Left renal pelvis (tissue), 4 donors: ENCODE measurements at places on chromosomes 4 and X. TPM values are rescaled to one million over a fixed set of nuclear protein-coding genes. Genes with fewer than 3 reads are reported as not detected.
A peak's percentile ranks its signal among the peaks of the same experiment; 100 is the strongest.

GRCh38 chrX:40484408-40485091, 96.2 kb upstream of the ATP6AP2 start:
- no peak for DNase-seq

The SUPT20HL1 gene
- not detected for polyA plus RNA-seq

DNA sequence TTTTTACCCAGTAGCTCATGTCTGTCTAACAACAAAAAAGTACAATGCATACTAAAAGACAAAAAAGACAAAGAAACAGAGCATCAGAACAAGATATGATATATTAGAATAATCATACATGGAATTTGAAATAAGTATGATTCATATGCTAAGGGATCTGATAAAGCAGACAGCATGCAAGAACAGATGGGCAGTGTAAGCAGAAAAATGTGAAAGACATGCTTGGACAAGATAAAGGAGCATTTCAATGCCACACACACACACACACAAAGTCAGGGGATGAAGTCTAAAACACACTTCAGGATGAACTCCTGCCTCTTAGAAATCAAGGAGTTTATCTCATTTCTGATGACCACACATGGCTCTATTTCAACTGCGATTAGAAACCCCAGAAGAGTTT, 649.6 kb upstream of the NDST4 start:
- DNase-seq: no peak

DNA sequence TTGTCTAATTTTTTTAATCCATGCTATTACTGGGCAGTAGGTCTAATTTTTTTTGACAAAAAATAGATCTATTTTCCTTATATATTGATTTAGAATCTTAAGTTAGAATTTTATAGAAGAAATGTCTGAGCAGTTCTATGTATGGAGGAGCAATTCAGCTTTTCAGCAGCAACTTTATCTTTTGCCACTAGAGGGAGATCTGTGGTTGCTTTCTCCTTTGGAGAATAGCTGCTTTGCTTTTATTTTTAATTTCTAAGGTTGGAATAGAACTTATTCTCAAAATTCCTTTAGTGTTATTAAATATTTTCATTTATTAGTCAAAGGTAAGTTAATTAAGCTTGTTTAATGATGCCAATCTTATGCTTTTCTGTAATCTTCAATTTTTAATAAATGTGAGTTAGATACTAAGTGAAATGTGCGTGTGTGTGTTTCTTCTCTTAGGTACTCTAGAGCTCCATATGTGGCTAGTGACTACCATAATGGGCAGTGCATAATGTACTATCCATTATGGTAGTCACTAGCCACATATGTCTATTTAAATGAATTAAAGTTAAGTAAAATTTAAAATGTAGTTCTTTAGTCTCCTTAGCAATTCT, 29.3 kb downstream of the FAM199X start:
- DNase-seq: no peak

GRCh38 chrX:134664202-134664601, 5.9 kb upstream of the PLAC1 start:
- DNase-seq: no peak

GRCh38 chrX:74178536-74178935, 125.4 kb upstream of the ZCCHC13 start:
- no peak for DNase-seq

DNA sequence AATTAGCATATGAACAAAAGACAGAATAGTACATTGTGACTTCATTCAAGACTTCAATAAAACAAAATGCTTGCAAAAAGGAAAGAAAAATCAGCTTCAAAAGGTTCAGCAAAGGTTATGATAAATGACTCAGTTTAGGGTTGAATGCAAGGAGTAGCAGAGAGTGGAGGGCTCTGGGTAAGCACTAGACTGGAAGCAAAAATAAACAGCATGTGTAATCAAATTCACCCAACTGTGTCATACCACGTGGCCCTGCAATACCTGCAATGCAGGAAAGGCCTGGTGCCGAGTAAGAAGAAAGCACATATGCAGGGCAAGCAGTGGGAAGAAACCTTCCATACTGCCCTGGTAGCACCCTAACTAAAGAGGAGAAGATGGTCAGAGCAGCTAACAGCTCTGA, 88.7 kb downstream of the ATP11C start:
- DNase-seq: no peak

GRCh38 chrX:12906046-12906761, at the start of gene TLR8:
Gene TLR8, plus strand, starts transcription at chrX:12906620. Its CDS starts 87 bp downstream, at chrX:12906707.
- DNase-seq: no peak

The KLHL34 gene
- not detected for polyA plus RNA-seq

The CRLF2 gene
- polyA plus RNA-seq: not detected

The ABCG2 gene
- 10.5 TPM for polyA plus RNA-seq

DNA sequence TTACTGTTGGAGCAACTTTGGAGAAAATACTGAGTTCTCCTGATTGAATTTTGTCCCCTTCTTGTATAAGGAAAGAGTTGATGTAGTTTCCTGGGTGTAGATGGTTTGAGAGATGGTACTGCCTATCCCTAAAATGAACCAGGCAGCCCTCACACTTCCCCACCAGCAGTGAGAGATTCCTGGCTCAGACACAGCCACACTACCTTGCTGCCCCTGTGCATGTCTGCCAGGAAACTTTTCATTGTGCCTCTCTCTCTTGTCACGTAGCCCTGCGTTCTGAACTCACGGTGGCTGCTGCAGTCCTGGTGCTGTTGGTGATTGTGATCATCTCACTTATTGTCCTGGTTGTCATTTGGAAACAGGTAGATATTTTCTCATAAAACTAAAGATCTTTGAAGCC, 45.2 kb downstream of the PDGFRA start:
- DNase-seq: no peak

DNA sequence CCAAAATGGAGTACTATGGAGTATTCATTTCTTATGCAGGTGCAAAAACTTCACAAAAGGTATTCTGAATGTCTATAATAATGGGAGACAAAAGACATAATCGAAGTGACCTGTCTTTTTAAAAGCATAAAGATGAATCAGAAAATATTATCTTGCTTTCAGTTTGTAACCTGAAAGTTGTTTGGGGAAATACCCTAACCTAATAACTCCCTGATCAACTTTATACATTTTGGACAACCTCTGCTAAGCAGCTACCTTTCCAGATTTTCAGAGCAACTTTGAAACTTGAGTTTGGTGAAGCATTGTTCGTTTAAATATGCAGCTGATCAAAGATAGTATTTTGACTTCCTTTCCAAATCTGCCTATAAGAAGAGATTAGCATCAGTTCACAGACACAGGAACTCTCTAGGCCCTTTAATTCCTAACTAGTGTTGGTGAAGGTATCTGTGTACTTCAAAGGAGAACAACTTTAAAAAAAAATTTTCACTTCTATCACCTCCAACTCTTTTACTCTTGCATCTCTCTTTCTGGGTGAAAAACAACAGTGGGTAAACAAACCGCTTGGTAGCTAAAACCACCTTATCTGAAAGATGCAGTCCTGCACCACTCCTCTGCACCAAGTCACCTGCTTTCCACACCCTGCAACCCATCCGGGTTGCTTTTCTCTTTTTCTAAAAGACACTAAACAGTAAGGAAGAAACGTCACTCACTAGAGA, 26.5 kb downstream of the CD40LG start:
- no peak for DNase-seq

- DNase-seq: no peak
These were observed 695.9 kb upstream of the ATOH1 start for GRCh38 chr4:93132631-93133030.

GRCh38 chrX:155864655-155865054, 16.5 kb upstream of the VAMP7 start:
- DNase-seq: no peak

The PPP3CA gene
- 44.7 TPM for polyA plus RNA-seq

The SLC9A7 gene
- 4.9 TPM for polyA plus RNA-seq

DNA sequence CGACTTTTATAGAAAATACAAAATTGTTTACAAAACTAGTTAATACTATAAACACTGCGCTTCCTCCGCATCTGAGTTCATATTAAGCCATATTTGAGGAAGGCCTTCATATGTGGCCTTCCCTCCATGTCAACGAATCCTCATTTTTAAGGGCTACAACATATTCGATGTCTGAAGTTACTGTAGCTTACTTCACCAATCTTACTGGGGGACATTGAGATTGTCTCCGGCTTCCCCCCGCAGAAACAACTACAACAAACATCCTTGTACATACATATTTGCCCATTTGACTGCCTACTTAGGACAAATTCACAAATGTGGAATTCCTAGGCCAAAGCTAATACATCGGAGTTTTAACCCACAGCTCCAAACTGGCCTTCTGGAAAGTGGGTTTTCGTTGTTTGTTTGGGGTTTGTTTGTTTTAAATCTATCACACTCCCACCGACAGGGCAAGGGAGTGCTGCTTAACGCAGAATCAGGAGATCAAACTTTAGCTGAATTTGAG, 581 bp upstream of the FAM114A1 start:
- DNase-seq: no peak

- DNase-seq: no peak
These were observed 141.1 kb downstream of the MAML3 start for GRCh38 chr4:140012688-140013486.

The TEX13D gene
- polyA plus RNA-seq: not detected

The CT47B1 gene
- polyA plus RNA-seq: not detected

The MAGEA11 gene
- polyA plus RNA-seq: 0.05 TPM

- DNase-seq: peak; percentile 45
These were observed 94.7 kb upstream of the DIPK2B start for GRCh38 chrX:45295259-45295986.

GRCh38 chr4:101171747-101172146, 175.6 kb downstream of the PPP3CA start:
- DNase-seq: no peak

The ETDB gene
- not detected for polyA plus RNA-seq

GRCh38 chr4:16914208-16914607, 15.8 kb upstream of the LDB2 start:
- no peak for DNase-seq

The MTNR1A gene
- 1.9 TPM for polyA plus RNA-seq

GRCh38 chrX:31223817-31224216, 152.0 kb upstream of the FTHL17 start:
- no peak for DNase-seq
